ENCODE measurements at places on chromosomes 3 and 15.

GRCh38 chr3:197592361-197593045, 36.7 kb upstream of the BDH1 start:
- no peak for DNase-seq

DNA sequence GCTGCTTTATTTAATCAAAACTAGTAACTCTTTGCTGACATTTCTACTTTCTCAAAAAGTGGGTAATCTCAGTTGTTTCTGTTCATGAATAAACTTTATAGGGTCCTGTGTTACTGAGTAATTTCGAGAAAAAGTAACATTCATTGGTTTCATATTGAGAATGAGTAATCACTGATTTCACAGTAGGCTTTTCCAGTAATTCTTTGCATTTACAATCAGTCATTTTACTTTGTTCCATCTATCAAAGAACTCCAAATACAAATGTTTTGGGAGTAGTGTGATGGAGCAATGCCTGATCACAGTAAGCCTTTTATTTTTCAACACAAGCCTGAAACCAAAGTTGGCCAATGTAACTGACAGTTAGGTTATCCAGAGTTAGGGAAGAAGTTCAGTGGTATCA, 353.6 kb downstream of the ULK4 start:
- no peak for DNase-seq

DNA sequence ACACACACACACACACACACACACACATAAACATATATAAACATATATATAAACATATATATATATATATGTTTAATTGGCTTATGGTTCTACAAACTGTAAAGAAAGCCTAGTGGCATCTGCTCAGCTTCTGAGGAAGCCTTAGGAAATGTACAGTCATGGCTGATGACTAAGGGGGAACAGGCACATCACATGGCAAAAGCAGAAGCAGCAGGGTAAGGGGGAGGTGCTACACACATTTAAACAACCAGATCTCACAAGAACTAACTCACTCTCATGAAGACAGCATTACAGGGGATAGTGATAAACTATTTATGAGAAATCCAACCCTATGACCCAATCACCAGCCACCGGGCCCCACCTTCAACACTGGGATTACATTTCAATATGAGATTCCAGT, 922.9 kb downstream of the SI start:
- no peak for DNase-seq

DNA sequence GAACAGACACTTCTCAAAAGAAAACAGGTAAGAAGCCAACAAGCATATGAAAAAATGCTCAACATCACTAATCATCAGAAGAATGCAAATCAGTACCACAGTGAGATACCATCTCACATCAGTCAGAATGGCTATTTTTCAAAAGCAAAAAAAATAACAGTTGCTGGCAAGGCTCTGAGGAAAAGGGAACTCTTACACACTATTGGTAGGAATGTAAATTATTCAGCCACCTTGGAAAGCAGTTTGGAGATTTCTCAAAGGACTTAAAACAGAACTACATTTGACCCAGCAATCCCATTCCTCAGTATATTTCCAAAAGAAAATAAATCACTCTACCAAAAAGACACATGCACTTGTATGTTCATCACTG, 95.6 kb downstream of the APBA2 start:
- DNase-seq: no peak

- DNase-seq: no peak
Observed at GRCh38 chr3:195403244-195403643, 39.6 kb downstream of the ACAP2 start.

DNA sequence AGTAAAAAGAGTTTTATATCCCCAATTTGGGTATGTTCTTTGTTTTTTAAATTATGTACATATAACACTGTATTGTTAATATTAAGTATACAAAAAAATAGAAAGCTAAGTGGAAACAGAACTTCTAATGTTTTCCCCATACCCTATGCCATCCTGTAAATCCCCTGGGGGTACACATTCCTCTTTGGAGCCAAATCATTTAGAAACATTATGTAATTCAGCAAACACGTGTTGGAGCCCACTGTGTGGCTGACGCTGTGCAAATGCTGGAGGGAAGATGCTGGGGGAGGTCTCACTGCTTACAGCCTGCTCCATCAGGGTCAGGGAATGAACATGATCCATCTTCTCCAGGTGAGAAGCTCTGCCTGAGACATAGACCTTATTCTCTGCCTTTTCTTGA, 52.8 kb downstream of the CRTC3 start:
- DNase-seq: no peak

- DNase-seq: no peak
Observed at GRCh38 chr3:172685331-172686214, 25.3 kb downstream of the NCEH1 start.

GRCh38 chr3:78604341-78604740, 1163.5 kb downstream of the ROBO1 start:
- DNase-seq: no peak

DNA sequence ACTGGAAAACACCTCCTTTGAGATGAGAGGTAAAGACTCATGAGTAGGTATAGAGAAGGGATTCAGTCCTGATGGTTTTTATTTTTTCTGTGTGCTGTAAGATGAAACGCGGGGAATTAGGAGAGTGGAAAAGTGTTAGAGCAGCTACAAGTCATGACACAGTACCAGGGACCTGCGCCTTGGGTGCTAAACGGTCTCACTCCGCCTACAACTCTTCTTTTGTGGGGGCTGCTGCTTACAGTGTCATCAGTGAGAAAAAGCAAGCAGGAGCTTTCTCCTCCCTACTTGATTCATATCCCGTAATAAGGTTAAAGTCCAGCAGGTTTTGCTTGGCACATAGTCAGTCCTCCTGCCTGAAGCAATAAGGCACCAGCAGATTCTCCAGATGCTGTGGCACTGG, 39.1 kb downstream of the RASGRP1 start:
- no peak for DNase-seq

DNA sequence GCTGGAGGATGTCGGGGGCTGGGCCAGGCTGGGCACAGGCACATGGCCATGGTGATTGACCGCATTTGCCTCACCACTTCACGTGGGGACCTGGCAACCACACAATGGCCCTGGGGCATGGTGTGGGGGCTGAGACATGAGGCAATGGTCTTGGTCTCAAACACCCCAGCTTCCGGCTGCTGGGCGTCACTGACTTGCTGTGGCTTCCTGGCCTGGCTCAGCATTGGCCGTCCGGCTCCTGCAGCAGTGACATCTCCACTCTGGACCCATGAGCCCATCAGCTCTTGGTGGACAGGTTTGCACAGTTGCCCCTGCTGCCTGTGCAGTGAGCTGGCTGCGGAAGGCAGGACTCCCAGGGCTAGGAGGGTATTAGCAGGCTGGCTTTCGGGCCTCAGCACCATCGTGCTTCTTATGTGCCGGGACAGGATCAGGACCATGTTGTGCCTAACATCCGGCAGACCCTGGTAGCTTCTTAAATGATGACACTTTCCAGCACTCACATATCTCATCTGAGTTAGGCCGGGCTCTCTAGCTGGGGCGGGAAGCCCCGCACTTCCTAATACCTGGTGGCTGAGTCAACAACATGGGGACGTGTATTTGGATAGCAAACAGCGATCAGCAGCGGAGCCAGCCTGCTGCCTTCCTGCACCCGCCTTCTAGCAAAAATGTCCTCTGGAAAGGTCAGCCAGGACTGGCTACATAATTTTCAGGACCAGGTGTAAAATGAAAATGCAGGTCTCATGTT, 34.1 kb downstream of the ZNF710 start:
- no peak for DNase-seq

DNA sequence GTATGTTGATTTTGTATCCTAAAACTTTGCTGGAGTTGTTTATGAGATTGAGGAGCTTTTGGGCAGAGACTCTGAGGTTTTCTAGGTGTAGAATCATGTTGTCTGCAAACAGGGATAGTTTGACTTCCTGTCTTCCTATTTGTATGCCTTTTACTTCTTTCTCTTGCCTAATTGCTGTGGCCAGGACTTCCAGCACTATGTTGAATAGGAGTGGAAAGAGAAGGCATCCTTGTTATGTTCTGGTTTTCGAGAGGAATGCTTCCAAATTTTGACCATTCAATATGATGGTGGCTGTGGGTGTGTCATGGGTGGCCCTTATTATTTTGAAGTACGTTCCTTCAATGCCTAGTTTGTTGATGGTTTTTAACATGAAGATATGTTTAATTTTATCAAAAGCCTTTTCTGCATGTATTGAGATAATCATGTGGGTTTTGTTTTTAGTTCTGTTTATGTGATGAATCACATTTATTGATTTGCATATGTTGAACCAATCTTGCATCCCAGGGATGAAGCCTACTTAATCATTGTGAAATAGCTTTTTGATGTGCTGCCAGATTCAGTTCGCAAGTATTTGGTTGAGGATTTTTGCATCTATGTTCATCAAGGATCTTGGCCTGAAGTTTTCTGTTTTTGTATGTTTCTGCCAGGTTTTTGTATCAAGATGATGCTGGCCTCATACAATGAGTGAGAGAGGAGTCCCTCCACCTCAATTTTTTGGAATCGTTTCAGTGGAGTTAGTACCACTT, 188.1 kb downstream of the MINAR1 start:
- no peak for DNase-seq

DNA sequence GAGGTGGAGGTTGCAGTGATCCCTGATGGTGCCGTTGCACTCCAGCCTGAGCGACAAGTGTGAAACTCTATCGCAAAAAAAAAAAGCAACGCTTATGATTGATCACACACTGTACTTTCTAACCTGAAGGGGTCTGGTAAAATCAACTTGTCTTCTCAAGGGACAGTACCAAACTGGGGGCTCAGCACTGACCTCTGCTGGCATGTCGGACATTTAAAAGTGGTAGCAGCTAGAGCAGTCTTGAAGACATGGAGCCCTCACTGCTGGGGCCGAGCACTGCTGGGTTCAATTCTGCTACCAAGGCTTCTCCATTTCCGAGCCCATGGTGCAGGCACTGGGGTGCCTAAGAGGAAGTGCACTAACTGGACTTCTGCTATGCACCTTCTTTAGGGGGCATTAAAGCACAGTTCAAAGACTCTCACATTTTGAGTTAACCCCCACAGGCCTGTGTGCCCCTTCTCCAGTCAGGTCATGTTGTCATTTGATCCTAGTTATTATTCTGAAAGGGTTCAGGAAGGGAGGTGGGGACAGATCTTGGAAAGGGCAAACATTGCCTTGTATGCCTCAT, 26.4 kb upstream of the LAMP3 start:
- no peak for DNase-seq

- no peak for DNase-seq
Observed at GRCh38 chr15:39786447-39787056, 3.9 kb upstream of the FSIP1 start.

DNA sequence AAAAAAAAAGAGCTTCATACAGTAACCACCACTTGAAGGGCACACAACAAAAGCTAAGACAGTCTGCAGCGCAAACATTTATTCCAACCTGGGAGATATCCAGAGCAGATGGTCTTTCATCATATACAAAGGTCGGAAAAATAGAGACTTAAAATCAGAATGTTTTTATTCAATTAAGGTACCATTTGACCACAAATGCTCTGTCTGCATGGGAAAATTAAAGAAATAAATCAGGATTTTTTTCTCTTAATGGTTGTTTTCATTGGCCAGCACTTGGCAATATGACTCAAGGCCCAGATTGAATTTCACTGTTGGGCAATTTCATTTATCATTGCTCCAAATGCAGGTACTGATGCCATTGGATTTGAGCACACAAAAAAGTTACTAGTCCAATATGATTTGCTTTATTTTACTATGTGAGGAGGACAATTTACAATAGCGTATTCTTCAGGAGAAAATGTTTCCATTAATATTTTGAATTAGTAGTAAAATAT, 145.9 kb upstream of the AGTR1 start:
- no peak for DNase-seq

DNA sequence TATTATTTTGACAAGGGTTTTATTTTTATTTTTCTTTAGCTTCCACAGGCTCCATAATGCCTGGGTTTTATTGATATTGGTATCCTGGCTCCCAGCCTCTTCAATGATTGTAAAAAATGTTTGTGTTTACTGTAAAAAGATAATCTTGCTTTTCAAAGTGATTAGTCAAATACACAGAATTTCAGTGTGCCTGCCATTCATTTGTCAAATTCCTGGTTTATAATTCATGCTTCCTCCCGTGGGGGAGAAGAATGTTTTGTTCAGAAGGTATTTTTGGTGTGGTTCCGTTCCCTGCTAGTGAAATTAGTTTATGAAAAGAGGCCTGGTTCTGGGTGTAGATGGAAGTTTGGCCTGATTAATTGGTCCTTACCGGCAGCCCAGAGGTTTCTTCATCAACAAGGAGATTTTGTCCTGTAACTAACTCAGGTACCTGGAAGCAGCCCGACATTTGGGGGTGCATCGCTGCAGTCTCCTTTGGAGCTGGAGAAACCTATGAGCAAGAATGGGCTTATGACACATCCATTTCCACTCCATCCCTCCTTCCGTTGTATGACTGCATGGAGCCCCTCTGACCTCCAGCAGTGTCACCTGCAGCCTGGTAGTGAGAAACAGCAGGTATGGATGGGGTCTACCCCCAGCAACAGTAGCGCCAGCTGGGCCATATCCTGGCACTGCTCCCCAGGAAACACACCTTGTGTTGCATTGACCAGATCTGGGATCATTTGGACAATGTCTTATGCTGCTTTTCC, 101.5 kb downstream of the PGPEP1L start:
- DNase-seq: no peak

DNA sequence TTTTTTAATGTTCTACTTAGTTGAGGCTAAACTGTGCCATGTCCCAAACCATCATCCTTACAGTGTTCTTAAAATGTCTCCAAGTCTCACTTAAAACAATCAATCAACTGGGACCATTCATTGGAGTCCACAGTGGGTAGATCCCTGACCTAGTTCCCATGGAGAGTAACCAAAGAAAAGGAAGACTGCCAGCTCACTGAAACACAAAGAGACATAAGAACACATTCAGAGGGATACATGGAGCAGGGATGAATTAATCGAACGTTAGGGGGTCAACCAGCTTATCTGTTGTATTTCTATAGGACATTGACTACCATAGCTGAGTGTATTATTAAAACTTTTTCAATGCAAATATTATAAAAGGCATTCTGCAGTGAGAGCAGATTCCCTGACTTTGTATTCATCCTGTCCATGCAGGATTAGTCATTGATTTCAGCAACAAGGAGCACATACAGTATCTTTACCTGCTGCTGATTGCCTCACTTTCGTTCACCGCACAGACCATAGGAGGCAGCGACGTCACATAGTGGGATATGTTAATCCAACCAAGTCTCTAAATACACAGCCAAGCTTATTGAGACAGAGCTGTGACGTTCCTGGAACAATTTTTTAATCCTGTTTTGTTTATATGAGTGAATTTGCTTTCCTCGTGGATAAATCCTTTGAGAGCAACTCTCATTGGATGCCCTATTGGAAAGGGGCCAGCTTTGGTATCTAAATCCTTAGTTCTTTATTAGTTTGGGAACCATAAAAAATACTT, 364.9 kb upstream of the RBMS3 start:
- DNase-seq: no peak

DNA sequence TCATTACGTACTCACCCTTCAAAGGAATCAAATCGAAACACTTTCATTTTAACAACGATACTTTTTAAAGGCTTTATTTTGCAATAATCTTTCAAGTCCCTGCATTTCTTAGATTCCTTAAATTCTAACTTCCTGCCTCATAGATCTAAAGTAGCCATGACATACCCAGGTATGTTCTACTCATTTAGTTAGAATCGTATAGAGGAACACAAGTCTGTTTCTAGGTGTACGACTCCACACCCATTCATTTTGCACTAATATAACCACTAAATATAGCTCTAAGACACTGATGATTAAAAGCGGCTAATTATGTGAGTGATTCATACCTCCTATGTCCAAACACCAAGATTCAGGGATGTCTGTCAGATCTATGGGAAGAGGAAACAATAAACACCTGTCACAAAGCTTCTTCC, 1.3 kb downstream of the ATP13A3 start:
- no peak for DNase-seq

- no peak for DNase-seq
Observed at GRCh38 chr3:36710606-36711005, 53.7 kb downstream of the DCLK3 start.

Data from thoracic aorta (tissue), 2 donors.